ENCODE measurements at places on chromosomes 16 and 17.

DNA sequence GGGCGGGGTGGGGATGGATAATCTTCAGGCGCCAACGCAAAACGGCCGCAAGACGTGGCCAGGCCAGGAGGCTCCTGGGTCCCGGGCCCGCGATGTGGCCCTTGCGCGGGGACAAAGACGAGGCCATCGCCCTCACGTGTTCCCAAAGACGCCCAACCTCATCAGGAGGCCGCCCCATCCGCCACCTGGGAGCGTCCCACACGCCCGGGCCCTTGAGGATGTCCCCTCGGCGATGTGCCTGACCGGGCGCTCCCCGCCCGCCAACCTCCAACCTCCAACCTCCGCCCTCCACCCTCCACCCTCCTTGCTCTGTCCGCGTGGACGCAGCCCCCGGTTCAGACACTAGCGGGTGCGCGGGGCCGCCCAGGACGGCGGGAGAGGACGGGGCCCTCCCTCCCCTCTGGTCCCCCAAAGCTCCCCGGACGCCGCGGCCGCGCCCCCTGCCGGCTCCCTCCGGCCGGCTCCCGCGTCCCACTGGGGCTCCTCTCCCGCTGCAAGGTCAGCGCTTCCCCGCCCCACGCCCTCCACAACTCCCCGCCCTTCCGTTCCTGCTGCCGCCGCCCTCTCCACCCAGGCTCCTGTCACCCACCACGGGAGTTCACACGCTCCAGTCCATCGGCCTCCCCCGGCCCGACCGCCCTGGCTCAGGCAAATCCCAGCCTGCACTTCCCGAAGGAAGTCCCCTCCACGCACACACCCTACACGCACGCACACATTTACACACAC, 250.8 kb upstream of the RPL38 start:
- no peak overlapping the region for H3K27ac ChIP-seq
- H3K4me1 ChIP-seq, result peaks cover 13% of the 10 kb centered on the region
- peak overlapping the region; percentile 6 for H3K4me3 ChIP-seq
- H3K27me3 ChIP-seq, result peaks cover 7% of the 10 kb centered on the region

DNA sequence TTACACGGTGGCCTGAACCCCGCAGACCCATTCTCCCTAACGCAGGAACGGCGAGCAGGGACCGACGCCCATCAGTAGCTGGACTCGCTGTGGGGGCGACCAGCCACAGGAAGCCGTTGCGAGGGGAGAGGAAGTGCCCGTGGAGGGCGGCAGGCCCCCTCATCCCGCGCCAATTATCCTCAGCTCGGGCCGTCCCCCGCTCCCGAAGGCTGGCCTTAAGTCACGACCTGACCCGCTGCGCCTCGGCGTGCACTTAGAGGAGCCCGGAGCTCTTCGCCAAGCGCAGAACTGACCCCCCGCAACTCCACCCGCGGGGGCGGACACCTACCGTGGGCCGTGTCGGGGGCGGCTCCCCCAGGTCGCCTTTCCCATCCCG, 401 bp downstream of the ARL16 start:
- no peak for DNase-seq
- H3K27me3 ChIP-seq, result no peaks in the 10 kb centered on the region
- H3K27ac ChIP-seq, result peak overlapping the region; percentile 39
- H3K36me3 ChIP-seq, result peaks cover 16% of the 10 kb centered on the region
- peaks cover 30% of the 10 kb centered on the region for H3K4me1 ChIP-seq

GRCh38 chr17:11628831-11629230, 30.6 kb downstream of the DNAH9 start:
- no peak overlapping the region for H3K27ac ChIP-seq
- no peaks in the 10 kb centered on the region for H3K4me1 ChIP-seq
- no peaks in the 10 kb centered on the region for H3K36me3 ChIP-seq
- H3K4me3 ChIP-seq, result no peak overlapping the region

- H3K27ac ChIP-seq, result no peak overlapping the region
- H3K4me1 ChIP-seq, result peaks cover 8% of the 10 kb centered on the region
Observed at GRCh38 chr17:62062302-62062701, 2.8 kb downstream of the MED13 start.

DNA sequence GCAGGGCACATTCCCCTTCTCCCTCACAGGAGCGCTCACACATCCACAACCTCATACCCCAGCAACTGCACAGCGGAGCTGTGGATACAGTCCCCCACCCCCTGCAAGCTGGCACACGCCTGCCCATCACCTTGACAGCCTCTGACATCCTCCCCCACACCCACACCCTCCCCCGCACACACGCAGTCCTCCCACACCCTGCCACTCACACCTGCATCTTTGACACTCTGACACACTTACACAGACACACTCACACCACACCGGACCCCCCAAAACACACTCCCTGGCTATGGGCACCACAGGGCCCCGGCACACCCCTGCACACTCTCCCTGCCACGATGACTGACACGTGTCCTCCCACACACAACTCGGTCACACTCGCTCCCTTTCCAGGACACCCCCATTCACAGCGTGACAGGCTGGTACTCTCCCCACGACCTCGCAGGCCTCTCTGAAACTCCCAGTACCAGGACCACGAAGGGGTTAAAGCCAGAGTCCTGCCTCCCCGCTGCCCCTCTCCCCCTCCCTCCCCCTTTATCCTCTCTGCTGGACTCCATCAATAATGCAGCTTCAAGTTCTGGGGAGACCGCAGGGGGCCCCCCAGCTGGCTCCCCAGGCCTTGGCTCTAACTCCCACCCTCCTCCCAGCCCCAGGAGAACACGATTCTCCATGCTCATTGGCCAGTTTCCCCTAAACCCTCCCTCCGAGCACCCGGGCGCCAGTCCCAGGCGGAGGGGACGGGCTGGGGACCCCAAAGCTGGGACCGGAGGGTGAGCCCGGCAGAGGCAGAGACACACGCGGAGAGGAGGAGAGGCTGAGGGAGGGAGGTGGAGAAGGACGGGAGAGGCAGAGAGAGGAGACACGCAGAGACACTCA, at the start of gene PPP1R1B:
PPP1R1B (plus strand) TSS at position 782 of the 876 bp plus-strand sequence. CDS start 441 bp downstream, outside the sequence.
- DNase-seq, result peak; percentile 23
- H3K4me3 ChIP-seq, result no peak within 1 kb of the TSS
- H3K36me3 ChIP-seq, result no peaks in the 10 kb centered on the region
- peaks cover 13% of the 10 kb centered on the region for H3K27me3 ChIP-seq
- no peak within 1 kb of the TSS for H3K27ac ChIP-seq

DNA sequence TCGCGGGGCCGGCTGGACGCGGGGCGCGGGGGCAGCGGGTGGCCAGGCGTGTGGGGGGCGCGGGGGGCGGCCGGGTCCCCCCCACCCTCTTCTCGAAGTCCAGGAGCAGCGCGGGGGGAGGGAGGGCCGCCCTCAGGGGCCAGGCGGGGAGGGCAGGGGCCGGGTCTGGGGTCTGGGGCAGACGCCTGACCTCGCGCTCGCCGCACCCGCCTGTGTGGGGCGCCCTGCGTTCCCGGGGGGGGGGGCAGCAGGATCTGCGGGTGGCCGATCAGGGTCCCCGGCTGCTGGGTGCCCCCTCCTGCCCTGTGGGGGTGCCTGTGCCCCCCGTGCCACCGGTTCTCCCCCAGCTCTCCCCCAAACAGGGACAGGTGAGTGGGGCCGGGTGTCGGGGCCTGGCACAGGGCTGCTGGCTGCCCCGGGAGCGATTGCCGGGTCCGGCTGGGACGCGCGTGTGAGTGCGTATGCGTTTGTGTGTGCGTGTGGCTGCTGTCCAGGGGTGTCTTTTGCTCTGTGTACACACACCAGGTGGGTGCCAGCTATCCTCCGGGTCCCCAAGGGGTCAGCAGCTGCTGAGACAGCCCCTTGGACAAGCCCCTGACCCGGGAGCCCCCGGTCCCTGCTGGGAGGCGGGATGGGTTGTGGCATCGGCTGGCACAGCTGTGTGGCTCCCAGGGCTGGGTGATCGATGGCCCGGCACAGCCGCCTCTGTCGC, 663 bp downstream of the PRR35 start:
- H3K36me3 ChIP-seq, result no peaks in the 10 kb centered on the region
- H3K27ac ChIP-seq, result no peak overlapping the region
- H3K4me3 ChIP-seq, result no peak overlapping the region
- no peaks in the 10 kb centered on the region for H3K4me1 ChIP-seq

- no peaks in the 10 kb centered on the region for H3K36me3 ChIP-seq
- no peaks in the 10 kb centered on the region for H3K27me3 ChIP-seq
- H3K4me1 ChIP-seq, result no peaks in the 10 kb centered on the region
- H3K27ac ChIP-seq, result no peak overlapping the region
Observed at GRCh38 chr17:57195785-57196460, 60.4 kb upstream of the MSI2 start.

DNA sequence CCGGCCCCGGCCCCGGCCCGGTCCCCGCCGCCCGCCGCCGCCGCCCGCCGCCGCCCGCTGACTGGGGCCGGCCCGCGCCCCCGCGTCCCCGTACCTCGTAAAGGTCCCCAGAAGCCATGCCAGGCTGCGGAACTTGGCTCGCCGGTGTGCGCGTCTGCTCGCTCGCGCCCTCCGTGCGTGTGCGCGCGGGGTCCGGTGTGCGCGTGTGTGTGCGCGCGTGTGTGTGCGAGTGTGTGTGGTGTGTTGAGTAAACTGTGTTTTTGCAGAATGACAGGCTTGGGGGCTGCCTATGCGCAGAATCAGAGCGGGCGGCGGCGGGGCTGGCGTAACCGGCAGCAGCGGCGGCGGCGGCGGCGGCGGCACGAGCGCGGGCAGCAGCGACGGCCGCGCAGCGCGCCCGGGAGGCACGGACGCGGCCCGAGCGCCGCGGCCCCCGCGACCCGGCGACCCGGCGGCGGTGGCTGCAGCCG, 307 bp downstream of the CDYL2 start:
- H3K27ac ChIP-seq, result no peak overlapping the region
- peaks cover 4% of the 10 kb centered on the region for H3K4me1 ChIP-seq
- H3K27me3 ChIP-seq, result peaks cover 7% of the 10 kb centered on the region
- H3K36me3 ChIP-seq, result no peaks in the 10 kb centered on the region
- peak overlapping the region; percentile 42 for H3K4me3 ChIP-seq

DNA sequence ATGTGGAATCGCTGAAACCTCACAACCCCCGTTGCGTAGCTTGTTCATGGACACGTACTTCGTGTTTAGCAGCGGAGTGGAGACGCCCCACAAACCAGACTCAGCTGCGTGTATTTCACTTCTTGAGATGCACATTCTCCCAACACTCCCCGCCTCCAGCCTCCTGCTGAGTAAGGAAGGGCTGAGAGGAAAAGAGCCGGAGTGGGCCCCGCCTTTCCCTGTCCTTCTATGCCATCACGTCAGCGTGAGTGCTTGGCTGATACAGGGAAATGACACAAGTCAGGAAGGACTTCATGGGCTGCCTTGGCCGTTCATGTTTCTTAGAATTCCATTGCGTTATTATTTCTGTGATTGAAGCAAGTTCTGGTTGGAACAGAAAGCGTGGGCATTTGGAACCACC, 68.6 kb upstream of the CBX4 start:
- no peak overlapping the region for H3K4me3 ChIP-seq
- DNase-seq, result no peak
- no peak overlapping the region for H3K27ac ChIP-seq
- no peaks in the 10 kb centered on the region for H3K4me1 ChIP-seq
- no peaks in the 10 kb centered on the region for H3K36me3 ChIP-seq
- H3K27me3 ChIP-seq, result no peaks in the 10 kb centered on the region

DNA sequence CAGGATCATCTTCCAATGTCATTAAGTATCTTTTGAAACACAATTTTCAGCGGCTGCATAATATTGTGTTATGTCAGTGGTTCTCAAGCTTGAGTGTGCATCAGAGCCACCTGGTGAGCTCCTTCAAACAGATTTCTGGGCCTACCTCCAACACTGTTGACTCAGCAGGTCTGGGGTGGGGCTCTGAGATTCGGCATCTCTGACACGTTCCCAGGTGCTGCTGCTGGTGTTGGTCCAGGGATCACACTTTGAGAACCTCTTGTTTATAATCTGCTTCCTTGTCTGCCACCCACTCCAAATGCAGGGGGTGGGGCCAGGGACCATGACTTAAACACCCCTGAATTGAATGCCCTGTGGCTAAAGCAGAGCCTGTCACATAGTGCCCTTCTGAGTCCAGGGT, 73.8 kb upstream of the HNF1B start:
- no peaks in the 10 kb centered on the region for H3K36me3 ChIP-seq
- no peak overlapping the region for H3K4me3 ChIP-seq
- peaks cover 4% of the 10 kb centered on the region for H3K4me1 ChIP-seq
- H3K27ac ChIP-seq, result no peak overlapping the region
- H3K27me3 ChIP-seq, result no peaks in the 10 kb centered on the region
- DNase-seq, result no peak

GRCh38 chr16:24688359-24688758, 41.1 kb upstream of the TNRC6A start:
- H3K36me3 ChIP-seq, result no peaks in the 10 kb centered on the region
- H3K27ac ChIP-seq, result no peak overlapping the region

DNA sequence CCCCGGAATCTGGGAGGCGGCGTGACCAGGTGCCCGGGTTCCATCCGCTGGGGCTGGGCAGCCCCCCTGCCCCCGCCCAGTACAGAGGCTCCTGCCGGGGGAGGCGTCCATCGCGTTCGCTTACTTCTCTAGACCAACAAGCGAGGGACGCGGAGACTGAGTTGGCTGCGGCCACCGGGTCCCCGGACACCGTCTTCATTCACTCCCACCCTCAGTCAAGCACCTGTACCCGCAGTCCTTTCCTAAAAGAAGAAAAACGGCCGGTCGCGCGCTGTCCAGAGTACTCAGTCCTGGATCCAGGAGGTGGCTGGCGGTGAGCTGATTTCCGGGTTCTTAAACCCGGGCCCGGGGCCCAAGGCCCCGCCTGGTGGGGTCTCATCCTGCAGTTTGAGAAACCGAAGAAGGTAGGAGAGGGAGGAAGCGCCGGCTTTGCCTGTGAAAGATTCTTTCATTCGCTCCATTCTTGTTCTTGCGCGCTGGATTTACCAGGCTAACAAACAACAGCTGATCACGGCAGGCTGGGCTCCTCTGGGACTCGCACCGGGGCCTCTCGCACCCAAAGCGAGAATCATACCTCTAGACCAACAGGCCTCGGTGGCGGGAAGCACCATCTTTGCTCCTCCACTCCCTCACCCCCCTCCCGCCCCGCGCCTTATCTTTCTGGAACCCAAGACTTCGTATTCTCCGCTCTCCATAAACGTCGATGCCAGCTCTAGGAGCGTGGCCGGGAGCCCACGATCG, 17.4 kb upstream of the OR1F1 start:
- peaks cover 44% of the 10 kb centered on the region for H3K4me1 ChIP-seq
- peaks cover 52% of the 10 kb centered on the region for H3K27me3 ChIP-seq
- no peak for DNase-seq
- no peaks in the 10 kb centered on the region for H3K36me3 ChIP-seq

GRCh38 chr17:28755486-28755885, 11.7 kb downstream of the TRAF4 start:
- no peak overlapping the region for H3K4me3 ChIP-seq
- no peak overlapping the region for H3K27ac ChIP-seq
- H3K27me3 ChIP-seq, result no peaks in the 10 kb centered on the region
- no peaks in the 10 kb centered on the region for H3K4me1 ChIP-seq
- no peak for DNase-seq

- no peaks in the 10 kb centered on the region for H3K4me1 ChIP-seq
- no peak overlapping the region for H3K27ac ChIP-seq
- H3K27me3 ChIP-seq, result no peaks in the 10 kb centered on the region
- DNase-seq, result no peak
- no peak overlapping the region for H3K4me3 ChIP-seq
- no peaks in the 10 kb centered on the region for H3K36me3 ChIP-seq
Observed at GRCh38 chr17:61729690-61730268, 133.5 kb downstream of the BRIP1 start.
